Fibroblast of skin of right biceps (primary cell): ENCODE measurements at places on chromosomes 6 and 20.

- DNase-seq, result peak; percentile 12
These were observed 3.8 kb downstream of the TULP4 start for GRCh38 chr6:158316022-158316421.

GRCh38 chr6:141164042-141164743, 968.5 kb upstream of the GJE1 start:
- DNase-seq, result no peak

- peak; percentile 22 for DNase-seq
These were observed 785 bp upstream of the THBD start for GRCh38 chr20:23050076-23050838.

DNA sequence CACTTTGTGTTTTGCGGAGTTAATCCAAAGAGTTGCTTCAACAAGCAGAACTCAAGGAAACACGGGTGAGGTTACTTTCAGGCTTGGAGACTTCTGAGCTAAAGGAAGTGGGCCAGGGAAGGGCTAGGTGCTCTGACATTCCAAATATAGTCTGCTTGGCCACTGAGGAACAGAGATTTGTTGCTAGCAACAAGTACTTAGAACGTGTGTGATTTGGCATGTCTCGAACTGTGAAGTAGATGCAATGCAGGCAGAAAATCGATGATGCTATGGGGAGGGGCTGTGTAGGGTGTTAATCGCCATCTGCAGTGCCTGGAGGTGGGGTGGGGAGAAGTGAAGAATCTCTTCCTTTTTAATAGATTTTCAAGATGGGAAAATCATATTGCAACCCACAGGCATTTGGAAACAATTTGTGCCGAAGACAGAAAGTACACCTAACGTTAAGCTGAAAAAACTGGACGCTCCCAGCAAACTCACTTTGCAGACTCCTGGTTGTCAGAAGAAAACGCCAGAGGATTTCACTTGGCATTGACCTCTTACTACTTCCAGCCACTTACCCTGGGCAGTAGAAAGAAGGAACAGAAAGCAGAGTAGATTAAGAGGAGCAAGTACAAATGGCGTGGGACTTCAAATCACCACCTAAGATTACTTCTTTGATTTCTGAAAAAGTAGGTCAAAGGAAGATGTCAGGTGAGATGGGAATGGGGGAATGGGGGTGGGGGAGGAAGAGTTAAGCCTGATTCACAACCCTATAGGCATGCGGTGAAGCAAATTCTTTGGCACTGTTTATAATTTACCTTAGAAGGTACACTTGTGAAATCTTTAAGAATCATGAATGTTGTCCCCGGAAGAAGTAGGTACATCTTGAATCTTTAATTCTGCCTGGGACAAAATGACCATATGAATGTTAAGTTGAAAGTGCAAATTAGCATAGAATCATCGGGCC, 314.1 kb downstream of the CD83 start:
- DNase-seq, result no peak

DNA sequence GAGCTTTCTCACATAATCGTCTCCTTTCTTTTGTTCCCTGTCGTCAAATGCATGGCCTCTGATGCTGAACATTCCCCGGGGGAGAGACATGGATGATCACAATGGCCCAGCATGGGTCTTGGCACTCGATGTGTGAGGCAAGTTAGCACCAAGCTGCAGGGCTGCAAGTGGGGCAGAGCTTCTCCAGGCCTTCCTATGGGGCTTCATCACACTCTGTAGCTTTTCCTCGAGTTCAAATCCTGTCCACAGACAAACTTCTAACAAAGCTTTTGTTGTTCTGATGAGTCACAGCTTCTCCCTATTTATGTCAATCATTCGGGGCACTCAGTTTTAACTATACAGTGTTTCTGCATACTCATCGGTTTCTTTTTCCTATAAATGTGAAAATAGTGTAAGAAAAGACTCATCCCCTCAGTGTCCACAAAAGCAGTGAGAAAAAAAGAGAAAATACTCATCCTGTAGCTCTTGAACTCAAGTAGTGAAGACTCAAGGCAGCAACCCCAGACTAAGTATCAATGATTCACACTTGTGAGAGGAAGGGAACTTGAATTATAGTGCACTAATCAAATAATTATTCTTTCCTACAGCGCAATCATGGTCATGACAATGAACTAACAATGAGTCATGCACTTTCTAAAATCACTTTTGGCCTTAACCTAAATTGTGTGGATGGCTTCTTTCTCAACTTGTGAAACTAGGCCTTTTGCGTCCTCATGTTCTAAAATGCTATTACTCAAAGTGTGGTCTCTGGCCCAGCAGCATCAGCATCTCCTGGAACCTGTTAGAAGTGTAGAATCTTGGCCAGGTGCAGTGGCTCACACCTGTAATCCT, 68.4 kb upstream of the NOX3 start:
- DNase-seq, result peak; percentile 87
